Stimulated activated CD8-positive, alpha-beta memory T cell treated with anti-CD3 and anti-CD28 coated beads, Interleukin-4, amount 100 ng/mL, for 1 hour (primary cell): ENCODE measurements at places on chromosomes 4 and X.

DNA sequence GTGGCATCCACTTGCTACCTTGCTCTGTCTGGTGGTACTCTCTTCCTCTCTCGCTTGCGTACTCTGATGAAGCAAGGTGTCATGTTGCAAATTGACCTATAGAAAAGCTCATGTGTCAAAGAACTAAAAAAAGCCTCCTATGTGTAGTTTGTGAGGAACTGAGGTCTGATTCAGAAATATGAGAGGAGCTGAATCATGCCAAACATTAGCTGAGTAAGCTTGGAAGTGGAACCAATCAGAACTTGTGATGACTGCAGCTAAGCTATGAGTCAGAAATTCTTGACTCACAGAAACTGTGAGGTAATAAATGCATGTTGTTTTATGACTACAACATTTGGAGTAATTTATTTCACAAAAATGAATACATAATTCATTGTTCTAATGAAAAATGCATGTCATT lies 2138.8 kb downstream of the PCDH7 start:
- DNase-seq = no peak

GRCh38 chrX:107834275-107835201 lies 8.9 kb downstream of the MID2 start:
- no peak for DNase-seq

- DNase-seq = no peak
Observed at GRCh38 chrX:66698273-66699204, 59.7 kb upstream of the EDA2R start.

GRCh38 chr4:106301393-106302061 lies 14.5 kb downstream of the TBCK start:
- no peak for DNase-seq

DNA sequence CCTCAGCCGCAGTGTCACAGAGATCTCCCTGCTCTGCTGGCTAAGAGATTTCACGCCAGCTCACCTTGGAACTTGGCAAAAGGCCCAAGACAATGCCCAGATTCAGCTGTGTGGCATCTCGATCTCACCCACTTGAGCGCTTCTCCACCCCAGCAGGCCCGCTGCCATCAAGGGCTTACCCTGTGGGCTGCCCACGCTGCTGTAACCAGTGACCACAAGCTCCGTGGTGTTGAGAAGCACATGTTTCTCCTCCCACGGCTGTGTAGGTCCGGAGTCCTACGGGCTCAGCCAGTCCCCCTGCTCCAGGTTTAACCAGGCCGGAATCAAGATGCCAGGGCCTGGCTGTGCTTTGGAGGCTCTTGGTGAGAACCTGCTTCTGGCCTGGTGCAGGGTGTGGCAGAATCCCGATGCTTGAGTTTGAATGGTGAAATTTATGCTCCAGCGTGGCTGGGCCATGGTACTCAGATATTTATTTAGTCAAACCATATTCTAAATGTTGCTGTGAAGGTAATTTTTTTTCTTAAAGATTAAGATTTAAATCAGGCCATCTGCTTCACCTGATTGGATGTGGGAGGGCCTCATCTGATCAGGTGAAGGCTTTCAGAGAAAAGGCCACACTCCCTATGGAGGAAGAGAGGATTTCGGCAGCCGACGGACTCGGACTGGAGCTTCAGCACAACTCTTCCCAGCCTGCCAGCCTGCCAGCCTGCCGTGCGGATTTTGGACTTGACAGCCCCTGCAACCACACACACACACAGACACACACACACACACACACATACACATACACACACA lies 24.8 kb upstream of the ADRA2C start:
- no peak for DNase-seq

DNA sequence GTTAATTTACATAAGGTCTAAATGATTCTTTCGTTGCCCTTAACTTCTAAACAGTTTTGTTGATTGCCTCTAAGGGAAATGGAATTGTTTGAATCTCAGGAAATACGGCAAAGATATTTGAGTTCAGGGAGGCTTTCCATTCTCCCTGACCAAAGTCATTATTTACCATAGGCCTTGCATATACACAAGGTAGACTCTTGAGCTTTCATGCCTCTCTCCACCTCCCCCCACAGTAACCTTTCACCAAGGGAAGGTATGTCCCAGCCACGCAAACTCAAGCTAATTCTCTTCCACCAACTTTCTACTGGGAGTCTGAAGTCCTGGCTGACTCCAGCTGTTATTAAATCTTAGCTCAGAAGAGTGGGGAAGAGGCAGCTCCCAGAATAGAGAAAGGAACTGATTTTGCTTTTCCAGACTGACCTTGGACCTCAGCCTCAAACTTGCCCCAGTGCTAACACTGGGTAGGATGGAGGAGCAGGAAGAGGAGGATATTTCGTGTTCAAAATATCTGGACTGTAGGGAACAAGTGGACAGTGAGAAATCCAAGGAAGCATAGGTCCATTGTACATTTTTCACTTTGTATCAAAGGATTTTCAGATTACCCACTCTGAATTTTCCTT lies 1.4 kb downstream of the IGSF1 start:
- no peak for DNase-seq

GRCh38 chrX:9301836-9302235 lies 163.0 kb upstream of the TBL1X start:
- no peak for DNase-seq

- DNase-seq = no peak
Observed at GRCh38 chr4:98747393-98748091, 89.1 kb upstream of the TSPAN5 start.

GRCh38 chr4:106603471-106603870 lies 234.9 kb upstream of the GIMD1 start:
- no peak for DNase-seq

DNA sequence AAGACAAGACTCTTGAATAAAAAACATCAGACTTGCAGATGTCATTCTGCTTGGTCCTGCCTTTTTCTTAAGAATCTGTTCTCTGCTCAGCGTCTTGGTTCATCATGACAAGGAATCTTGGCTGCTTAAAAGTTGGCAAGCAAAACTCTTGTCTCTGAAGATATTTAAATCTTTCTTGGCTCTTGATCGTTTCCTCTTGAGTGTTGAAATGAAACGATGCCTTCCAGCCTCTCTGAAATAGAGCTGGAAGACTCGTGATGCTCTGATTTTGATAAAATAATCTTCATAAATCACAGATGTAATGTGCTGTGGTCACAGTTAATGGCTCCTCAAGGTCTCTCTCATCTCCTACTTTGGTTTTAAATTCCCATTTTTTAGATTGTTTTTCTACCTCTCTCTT lies 39.9 kb upstream of the TMEM192 start:
- DNase-seq = no peak

DNA sequence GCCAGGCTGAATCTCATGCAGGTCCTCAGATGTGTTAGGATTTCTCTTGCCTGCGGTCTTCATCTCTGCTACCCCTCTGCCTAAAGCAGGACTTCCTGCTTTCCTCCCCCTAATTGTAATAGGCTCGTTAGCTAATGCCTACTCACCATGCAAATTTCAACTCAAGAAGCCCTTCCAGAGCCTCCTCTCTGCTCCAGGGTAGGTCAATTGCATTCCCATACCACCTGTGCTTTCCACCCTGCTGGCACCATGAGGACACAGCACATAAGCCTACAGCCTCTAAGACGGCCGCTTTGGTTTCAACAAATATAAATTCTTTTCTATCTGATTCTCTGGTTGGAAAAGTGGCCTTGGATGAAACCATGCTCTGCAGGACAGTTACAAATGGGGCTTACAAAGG lies 93.9 kb downstream of the QDPR start:
- DNase-seq = no peak

DNA sequence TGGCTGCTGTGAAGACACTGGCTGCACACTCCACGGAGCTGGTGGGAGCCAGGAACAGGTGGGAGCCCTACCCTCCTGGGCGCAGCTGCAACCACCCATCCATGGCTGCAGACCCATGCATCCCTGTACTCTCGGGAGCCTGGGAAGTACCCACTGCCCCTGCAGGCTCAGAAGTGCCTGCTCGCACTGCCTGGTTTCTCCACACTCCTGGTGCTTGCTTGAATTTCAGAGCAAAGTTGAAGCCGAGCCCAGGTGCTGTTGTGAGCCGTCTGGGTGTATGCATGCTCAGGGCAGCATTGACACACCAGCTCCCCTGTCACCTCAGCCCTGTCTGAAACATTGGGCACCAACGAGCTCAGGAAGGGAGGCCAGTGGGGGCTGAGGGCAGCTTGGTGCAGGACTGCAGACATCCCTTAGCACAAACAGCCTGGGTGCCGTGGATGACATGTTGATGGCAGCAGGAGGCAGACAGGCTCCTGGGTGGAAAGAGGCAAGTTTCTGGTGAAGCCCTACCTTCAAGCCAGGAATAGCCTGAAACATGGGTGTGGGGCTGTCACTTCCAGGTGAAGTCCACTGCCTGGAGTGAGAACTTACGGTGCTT lies 585.9 kb downstream of the PCDH18 start:
- no peak for DNase-seq

GRCh38 chr4:174157106-174157607 lies 126.3 kb downstream of the FBXO8 start:
- DNase-seq = no peak

DNA sequence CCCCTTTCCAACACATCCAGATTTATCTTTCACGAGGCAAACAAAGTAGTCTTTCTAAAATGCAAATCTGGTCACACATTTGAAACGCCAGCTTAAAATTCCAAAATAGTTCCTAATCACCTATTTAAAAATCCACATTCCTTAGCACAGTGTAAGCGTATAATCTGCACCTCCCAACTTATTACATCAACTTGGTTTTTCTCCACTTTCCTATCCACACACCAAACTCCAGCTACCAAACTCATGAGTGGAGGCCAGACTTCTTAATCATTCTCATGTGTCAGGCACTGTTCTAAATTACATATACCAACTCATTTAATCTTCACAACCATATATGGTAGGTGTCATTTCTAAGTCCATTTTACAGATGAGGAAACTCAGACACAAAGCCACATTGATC lies 33.8 kb downstream of the ENOX2 start:
- DNase-seq = no peak

DNA sequence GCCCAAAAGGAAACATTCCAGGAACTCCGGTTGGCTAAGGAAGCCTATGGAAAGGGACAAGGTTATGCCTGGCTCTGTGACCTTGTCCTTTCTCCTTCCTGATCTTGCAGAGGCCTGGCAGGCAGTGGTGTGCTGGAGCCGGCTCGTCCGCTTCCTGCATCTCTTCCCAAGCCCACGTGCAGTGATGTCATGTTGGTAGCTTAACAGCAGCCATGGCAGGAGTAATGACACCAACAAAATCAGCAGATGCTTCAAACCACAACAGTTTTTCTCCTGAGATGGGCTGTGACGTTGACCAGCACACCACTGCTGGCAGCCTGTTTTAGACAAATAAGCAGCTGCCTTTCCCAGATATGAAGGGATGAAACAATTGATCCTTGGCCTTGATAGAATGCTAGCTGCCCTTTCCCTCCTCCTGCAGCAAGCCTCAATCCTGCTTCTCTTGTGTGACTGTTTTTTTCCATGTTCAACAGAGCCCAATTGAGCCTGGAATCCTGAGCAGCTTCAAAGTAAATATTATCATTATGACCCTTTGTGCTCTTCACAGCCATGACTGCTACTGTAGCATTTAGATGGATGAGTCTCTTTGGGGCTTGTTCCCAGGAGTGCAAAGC lies 23.4 kb downstream of the SEPTIN6 start:
- DNase-seq = no peak
